CD8-positive, alpha-beta memory T cell (primary cell): ENCODE measurements at places on chromosomes 7 and 10. TPM values are rescaled to one million over a fixed set of nuclear protein-coding genes. Genes with fewer than 3 reads are reported as not detected.

LLCFC1 gene
- polyA plus RNA-seq, result not detected

RADIL gene
- not detected for polyA plus RNA-seq

ZNF804B gene
- polyA plus RNA-seq, result not detected

CYP2C8 gene
- polyA plus RNA-seq, result 0.24 TPM

OR9A4 gene
- not detected for polyA plus RNA-seq

DNA sequence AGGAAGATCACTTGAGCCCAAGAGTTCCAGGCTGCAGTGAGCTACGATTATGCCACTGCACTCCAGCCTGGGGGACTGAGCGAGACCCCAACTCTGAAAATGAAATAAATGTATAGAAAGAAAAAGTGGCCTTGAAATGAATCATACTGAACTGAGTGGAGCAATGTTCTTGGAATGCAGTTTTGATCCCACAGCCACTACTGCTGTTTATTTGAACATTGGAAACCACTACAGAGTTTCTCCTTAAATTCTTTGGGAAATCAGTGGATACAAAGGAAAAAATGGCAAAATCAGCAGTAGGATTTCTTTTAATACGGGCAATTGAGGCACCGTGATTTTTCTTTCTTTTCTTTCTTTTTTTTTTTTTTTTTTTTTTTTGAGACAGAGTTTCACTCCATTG, 637.4 kb downstream of the GALNT17 start:
- no peak for DNase-seq

GRCh38 chr7:121936951-121937623, 64.1 kb downstream of the PTPRZ1 start:
- DNase-seq, result no peak

GRCh38 chr10:84156768-84157167, 16.8 kb upstream of the GPR15LG start:
- peak; percentile 25 for DNase-seq

DNA sequence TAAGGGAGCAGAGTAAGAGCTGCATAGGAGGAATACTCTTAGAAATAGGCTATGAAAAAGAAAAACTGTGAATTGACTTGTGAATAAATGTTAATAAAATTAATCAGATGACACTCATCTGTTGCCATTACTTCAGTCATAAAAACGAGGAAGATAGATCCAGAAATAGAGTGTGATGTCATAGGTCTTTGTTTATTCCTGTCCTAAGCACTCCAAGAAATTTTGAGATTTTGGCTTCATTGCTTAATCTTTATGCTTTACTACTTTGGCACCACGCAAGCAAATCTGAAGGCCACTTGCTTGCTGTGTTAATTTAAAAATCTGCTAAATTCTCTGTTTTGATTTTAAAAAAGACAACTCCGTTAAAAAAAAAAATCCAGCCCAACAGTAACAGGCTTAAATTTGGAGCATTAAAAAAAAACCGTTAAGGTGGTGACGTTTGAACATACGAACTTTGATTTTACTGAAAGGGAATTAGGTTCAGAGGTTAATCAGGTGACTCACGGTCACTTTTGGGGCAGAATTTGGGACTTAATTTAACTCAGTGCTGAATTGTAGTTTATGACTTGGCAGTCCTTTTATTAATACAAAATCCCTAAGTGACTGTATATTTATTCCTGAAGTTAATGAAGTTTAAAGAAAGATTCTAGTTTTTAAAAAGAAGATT, 3.4 kb downstream of the IFRD1 start:
- DNase-seq, result no peak

- DNase-seq, result no peak
Measured at GRCh38 chr10:70087616-70088307, 35.1 kb downstream of the MACROH2A2 start.

DNA sequence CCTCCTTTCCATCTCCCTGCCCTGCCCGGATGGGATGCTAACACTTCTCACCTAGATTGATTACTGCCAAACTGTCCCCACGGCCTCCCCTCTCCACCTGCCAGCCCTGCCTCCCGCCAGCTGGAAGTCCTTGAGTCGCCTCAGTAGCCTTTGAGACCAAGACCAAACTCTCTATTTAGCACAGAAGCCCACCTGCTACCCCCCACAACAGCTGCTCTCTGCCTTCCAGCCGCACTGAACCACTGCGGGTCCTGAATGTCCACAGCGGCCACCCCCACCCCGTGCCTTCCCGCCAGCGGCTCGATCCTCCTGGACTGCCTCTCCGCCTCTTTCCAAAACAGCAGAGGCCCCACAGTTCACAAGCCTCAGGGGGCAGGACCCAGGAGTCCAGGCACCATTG, 39.0 kb downstream of the FKBP6 start:
- no peak for DNase-seq

DNA sequence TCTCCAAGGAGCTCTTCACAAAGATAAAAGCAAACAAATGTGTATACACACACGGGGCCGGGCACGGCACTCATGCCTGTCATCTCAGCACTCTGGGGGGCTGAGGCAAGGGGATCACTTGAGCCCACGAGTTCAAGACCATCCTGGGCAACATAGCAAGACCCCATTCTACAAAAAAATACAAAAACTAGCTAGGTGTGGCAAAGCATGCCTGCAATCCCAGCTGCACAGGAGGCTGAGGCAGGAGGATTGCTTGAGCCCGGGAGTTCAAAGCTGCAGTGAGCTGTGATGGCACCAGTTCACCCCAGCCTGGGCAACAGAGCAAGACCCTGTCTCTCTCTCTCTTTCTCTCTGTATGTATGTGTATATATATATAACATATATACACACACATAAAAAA, 22.3 kb downstream of the TTYH3 start:
- DNase-seq, result no peak

- DNase-seq, result no peak
Measured at GRCh38 chr7:159141167-159141566, 3.5 kb downstream of the VIPR2 start.

- DNase-seq, result no peak
Measured at GRCh38 chr7:15862016-15862780, 175.7 kb upstream of the MEOX2 start.

DNA sequence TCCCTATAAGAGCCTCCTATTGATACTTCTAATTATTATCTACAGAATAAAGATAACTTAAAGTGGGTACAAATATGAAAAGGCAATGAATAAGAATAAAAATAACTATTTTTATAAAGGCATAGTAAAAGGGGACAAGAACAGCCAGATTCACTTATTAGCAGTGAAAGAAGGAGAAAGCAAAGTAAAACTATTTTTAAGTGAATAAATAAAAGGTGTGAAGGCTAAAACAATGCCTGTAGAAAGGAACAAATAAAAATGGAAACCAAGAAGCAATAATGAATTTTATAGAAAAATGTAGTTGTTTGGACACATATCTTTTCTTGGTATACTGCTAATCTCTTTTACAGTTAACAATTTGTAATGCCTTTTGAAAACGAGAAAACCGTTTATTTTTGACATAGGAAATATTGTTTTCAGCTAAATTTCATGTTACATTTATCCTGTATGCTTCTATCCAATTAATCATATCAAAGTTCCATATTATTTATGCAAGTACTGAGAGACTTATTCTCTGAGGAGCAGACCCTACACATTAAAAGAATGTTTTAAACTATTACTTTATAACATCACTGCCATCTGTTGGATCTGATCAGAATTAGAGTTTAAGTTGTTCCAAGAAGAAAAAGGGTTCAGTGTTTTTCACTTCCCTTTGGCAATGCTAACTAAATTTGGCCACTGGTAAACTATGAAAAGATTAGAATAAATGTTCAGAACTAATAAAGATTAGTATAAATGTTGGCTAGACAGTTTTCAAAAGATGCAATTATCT, 59.1 kb downstream of the ARMC3 start:
- DNase-seq, result no peak

GRCh38 chr7:155378959-155379871, 78.7 kb upstream of the EN2 start:
- no peak for DNase-seq

GRCh38 chr7:234051-234707, 41.8 kb downstream of the FAM20C start:
- no peak for DNase-seq
